GM12891 (cell line): ENCODE measurements at places on chromosomes 5 and 9.

DNA sequence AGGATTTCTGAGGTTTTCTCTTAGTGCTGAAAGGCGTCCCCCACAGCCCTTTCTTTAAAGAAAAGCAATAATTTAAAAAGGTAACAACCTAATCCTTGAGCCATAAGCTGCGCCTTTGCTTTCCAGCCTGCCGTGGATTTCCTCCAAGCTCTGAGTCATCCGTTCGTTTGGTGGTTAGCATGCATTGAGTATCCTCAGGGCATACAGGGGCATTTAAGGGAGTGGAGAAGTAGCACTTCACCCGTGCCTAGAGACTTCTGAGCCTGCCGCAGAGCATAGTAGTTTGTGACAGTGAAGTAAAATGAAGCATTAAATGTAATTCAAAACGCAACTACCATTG lies 892 bp upstream of the TNC start:
- no peak for DNase-seq

GRCh38 chr5:173704615-173705511 lies 88.4 kb upstream of the BOD1 start:
- no peak for DNase-seq

DNA sequence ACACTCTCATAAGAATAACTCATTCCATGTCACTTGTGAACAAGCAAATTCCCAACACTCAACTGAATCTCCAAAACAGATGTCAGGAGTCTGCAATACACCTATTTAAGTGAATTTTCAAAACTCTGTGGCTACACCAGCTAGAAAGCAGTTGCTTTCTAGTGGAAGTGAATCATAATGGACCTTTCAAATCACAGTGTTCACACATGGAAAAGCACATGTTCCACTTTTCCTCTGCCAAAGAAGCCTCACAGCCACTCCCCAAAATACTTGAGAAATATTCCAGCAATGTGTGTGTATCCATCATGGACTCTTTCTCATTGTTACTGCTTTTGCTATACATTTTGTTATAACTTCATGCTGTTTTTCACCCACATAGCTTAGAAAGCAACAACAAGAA lies 17.4 kb downstream of the MARCHF3 start:
- no peak for DNase-seq

DNA sequence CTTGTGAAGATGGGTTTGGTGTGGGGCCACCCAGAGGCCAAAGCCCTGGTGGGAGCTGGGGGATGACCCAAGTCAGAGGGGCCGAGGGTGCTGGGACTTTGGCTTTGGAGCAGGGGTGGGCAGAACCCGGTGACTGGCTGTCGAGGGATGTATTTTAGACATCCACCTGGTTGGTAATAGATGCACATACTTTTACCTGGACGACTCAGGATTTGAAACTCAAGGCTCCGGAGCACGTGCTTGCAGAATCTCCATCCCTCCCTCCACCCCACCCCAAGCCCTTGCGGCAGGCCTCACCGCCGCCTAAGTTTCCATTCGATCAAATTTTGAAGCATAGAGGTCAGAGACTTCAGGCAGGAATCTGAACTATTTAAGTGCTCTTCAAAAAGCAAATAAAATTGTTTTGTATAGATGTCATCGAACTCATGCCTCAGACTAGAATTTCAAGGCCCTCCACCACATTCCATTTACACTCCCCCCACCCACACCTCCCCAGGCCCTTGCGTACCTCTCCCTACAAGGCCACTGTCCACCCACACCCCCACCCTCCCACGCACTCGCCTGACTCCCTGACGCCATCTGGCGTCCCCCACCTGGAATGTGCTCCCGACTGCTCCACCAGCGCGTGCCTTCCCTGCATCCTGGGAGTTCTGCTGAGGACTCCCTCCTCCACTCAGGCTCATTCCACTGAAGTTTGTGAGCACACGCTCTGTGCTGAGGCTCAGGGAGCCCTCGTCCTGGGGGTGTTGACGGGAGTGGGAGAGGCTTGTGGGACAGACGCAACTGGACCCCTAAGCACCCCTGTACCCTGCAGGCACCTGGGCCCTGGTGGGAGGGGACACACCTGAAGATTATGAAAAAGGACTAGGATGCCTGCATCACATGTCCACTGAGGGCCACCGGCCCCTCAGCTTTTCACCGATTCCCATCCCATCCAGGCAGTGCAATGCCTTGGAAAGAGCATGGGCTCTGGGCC lies 56.4 kb upstream of the RPL26L1 start:
- DNase-seq, result no peak

DNA sequence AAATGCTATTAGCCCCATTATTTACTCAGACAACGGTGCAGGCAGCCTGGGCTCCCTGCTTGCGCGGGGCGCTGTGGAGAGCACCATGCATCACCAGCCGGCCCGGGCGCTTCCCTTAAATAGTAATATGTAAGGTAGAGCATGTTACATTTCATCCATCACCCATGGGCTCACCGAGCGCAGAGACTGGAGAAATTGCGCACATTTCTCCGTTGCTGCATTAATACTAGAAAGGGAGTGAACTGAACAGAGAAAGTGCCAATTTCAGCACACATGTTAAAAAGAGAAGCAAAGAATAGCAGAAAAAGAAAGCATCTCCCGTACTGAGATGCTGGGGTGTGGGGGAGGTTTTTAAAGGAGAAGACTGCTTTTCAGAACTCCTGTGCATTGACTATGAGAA lies 400.3 kb downstream of the ZSWIM6 start:
- DNase-seq, result no peak
